ENCODE measurements at places on chromosomes 1 and 21.

- no peak for DNase-seq
These were observed 417.1 kb downstream of the SETD4 start for GRCh38 chr21:35643176-35643575.

DNA sequence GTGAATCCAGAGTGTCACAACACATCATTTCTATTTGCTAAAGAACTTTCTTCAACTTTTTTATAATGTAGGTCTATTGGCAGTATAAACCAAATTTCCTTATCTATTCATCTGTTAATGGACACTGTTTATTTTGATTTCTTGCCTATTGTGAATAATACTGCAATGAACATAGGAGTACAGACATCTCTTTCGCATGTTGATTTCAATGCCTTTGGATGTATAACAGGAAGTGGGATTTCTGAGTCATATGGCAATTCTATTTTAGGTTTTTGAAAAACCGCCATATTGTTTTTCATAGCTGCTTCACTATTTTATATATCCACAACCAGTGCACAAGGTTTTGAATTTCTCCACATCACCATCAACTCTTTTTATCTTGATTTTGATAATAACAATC lies 198.7 kb downstream of the KCNT2 start:
- DNase-seq, result no peak

DNA sequence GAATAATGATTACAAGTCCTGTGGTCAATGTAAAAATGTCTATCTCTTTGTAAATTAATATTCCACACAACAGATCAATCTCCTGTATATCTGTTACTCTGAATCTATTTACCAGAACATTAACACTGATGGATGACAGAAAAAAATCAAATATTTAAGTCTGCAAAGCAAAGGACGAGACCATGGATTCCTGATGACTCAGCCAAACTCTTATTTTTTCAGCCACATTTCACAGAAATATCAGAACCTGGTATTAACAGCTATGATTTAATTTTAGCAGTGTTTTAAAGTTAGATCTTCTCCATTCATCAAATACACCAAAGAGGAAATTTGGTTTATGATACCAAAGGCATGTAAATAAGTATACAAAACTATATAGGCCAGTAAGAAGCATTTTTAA lies 46.1 kb downstream of the FAF1 start:
- no peak for DNase-seq

DNA sequence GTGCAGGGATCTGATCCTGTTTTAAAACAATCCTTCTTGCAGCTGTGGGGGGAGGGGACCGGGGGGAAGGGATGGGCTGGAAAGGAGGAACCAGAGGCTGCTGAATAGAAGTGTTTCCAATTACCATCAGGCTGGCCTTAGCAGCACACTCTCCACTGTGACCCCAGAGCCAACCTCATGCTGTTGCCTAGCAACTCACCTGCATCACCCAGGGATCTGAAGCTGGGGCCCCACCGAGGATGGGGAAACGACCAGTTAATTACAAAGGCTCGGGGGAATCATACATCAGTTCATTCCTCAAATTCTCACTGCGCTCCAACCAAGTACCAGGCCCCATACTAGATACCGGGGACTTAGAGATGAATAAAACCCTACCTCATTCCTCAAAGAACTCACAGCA lies 11.9 kb upstream of the GPX7 start:
- no peak for DNase-seq

DNA sequence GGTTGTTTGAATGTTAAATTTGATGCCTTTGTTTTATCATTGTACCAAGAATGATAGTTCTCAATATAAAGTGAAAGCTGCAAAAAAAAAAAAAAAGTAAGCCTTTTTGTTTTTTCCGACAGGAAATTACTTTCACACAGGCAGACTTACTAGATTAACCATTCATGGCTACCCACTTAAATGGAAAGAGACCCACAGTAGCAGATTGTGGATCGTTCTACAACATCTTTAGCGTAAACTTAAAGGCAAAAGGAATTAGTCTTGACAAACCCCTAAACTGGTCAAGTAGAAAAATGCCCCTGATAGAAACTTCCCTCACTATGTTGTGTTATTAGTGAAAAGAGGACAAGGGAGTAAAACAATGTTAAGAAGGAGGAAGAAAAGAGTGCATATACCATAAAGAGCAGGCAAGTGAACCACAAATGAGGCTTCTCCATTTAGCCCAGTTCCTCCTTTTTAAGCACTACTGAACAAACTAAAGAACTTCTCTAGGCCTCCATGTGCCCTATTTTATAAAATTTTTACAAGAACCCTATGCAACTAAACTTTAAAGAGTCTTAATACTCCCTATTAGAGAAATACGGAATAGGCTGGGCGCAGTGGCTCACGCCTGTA lies 1560.3 kb downstream of the MRPL39 start:
- DNase-seq, result no peak

- DNase-seq, result no peak
These were observed 119.7 kb downstream of the TPTE start for GRCh38 chr21:10641107-10641506.

DNA sequence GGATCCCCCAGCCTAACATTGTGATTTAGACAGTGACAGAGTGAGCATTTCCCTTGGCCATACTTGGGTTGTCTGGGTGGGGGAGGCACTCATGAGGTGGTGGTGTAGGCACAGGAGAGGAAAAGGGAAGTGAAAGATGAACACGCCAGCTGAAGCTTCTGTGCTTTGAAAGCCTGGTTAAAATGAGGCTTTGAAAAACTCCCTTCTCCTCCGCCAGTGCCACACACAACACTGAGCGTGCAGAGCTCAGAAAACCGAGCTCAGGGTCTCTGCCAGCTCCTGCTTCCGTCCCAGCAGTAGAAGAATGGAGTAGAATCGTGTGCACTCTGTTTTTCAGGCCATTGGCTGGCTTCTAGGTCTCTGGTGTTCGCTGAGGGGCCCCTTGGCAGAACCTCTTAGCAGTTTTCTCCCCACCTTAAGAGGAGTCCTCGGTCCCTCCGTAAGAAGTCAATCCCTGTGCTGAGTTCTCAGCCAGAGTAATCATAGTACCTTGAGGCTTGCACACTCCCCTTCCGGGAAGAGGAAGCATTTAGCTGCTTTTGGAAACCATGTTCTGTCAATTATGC lies 12.9 kb downstream of the PLEKHM2 start:
- DNase-seq, result no peak

Measured in Daoy (cell line).